ENCODE measurements at places on chromosomes 11 and 22. TPM values are rescaled to one million over a fixed set of nuclear protein-coding genes. Genes with fewer than 3 reads are reported as not detected.

Gene SCGB1C1
- not detected for total RNA-seq

Gene IL18
- total RNA-seq, result 1.9 TPM

Gene RTN4R
- 0.75 TPM for total RNA-seq

Gene SLC22A12
- total RNA-seq, result not detected

Gene FAM168A
- 25.6 TPM for total RNA-seq

Measured in Right ventricle myocardium superior (tissue), 1 donor.